ENCODE measurements at places on chromosomes 16 and 17.

GRCh38 chr17:47229535-47230443 lies 20.6 kb downstream of the MYL4 start:
- DNase-seq = peak; percentile 94

DNA sequence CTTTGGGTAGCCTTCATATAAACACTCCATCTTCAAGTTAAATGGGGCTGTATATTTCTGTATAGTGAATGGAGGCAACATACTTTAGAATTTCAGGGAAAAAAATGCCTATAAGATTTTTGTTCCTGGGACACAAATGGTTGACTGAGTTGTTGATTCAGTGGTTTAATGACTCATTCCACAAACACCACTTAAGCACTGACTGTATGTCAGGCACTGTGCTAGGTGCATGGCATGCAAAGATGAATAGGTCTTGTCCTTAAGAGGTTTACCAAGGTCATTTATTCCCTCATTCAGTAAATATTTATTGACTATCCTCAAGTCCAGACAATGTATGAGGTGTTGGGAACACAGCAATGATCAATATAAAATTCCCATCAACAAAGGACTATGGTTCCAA lies 417.1 kb downstream of the CA10 start:
- no peak for DNase-seq

GRCh38 chr16:14131774-14132695 lies 60.9 kb downstream of the MRTFB start:
- no peak for DNase-seq

DNA sequence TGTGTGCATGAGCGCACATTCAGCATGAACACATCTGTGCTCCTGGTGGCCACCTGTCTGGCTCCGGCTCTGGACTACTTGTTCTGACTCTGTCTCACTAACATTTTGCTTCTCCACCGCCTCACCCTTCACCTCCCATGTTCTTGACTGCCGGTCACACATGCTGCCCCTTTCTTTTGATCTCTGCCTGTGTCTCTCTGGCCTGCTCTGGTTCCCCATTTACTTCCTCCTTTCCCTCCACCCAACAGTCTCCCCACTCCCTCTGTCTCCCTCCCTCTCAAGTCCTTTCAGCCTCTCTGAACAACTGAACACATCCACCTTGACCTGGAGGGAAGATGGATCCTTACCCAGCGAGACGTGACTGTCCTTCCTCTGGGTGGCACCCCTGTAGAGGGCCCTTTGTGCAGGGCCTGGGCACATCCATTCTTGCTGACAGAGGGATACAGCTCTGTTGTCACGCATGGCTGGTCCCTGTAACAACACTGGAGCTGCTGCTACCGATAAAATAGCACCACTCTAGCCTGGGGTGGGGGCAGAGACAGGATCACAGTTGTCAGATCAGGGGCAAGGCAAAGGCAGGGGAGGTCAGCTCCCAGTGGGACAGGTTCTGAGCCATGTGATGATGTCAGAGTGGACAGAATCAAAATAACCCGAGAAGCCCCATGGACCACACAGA lies 11.0 kb downstream of the ZSCAN32 start:
- no peak for DNase-seq

DNA sequence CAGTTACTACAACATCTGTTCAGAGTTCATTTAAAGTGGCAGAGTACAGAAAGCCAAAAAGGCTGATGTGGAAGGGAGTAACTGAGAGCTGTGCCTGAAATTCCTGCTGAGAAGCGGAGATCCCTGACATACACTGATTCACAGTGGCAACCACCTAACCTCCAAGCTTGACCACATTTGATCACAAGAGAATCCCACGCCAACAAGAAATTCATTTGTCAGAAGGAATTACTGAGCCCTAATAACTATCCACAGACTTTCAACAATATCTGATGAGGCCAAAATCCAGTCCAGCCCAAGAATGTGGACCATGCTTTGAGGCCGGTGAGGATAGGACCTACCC lies 168.5 kb upstream of the RPH3AL start:
- DNase-seq = no peak

GRCh38 chr17:3531266-3532101 lies 26.1 kb downstream of the TRPV3 start:
- DNase-seq = no peak

GRCh38 chr17:44932787-44933097 lies 14.8 kb downstream of the KIF18B start:
- DNase-seq = no peak

GRCh38 chr17:8466456-8466855 lies 30.8 kb downstream of the NDEL1 start:
- DNase-seq = no peak

DNA sequence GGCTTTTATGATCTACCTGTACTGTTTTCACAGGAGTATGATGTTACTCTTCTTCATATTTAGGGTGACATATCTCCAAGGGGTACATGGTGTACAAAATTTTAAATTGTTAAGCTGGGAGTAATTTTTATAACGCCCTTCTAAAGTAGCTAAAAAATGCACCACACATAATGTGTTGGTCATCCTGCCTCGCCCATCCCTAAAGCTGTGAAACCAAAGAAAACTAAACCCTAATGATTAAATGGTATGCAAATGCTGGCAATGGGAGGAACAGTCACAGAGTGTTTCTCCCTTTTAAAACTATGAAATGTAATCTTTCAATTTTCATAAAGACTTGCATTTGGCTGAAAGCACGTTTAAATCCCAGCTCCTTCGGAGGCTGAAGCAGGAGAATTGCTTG lies 2.0 kb upstream of the KRT24 start:
- no peak for DNase-seq

DNA sequence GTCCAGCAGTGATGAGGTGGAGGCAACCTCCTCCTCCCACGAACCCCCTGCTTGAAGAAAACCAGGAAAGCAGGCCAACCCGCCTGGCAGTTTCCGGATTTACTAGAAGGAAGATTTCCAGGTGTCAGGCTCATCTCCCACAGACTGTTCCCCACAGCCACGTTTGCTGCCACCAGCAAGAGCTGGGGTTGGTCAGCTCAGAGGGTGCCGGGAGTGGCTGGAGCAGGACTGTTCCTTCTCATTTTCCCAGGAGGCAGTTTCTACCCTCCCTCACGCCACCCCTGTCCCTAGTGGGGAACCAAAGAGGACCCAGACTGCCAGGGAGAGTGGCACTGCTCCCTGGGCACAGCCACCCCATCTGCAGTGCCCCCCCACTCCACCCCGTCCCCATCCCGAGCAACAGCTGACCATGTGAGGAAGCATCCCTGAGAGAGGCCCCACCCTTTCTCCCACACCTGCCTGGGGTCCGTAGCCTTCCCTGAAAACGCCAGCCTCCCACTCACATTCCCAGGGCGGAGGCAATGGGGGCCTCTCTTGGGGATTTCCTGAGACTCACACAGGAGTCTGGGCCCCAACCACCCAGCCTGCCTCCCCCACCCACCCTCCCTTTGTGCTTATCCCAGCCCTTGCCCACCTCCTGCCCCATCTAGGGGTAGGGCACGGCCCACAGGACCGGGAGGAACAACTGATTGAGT lies 5.9 kb downstream of the KRT17 start:
- no peak for DNase-seq

DNA sequence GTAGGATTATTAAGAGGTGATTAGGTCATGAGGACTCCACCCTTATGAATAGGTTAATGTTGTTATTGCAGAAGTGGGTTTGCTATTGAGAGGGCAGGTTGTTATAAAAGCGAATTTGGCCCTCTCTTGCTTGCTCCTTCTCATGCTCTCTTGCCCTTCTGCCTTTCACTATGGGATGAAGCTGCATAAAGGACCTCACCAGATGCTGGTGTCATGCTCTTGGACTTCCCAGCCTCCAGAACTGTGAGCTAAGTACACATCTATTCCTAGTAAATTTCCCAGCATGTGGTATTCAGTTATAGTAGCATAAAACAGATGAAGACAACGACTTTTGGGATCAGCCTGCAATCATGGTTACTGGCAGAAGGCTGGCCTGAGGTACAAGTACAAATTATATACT lies 41.4 kb upstream of the FBXO47 start:
- DNase-seq = no peak

- no peak for DNase-seq
Observed at GRCh38 chr17:50603340-50603739, 31.3 kb upstream of the ABCC3 start.

DNA sequence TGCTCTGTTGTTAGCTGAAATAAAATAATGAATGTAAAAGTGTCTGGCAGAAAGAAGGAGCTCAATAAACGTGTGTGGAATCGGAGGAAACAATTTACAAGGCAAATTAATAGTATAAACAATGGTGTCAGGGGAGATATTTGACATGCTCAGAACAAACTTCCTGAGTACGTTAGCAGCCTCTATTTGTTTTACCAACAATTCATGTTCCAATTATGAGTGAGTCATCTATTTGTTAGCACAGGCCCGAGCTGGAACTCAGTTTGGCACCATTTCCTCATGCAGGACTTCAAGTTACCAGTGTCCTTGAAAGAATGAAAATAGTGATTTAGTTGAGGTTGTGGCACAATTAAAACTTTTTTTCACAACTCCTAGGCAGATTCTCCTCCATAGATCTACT lies 9.1 kb downstream of the ASIC2 start:
- DNase-seq = no peak

GRCh38 chr16:53950677-53951076 lies 246.7 kb downstream of the FTO start:
- DNase-seq = no peak

DNA sequence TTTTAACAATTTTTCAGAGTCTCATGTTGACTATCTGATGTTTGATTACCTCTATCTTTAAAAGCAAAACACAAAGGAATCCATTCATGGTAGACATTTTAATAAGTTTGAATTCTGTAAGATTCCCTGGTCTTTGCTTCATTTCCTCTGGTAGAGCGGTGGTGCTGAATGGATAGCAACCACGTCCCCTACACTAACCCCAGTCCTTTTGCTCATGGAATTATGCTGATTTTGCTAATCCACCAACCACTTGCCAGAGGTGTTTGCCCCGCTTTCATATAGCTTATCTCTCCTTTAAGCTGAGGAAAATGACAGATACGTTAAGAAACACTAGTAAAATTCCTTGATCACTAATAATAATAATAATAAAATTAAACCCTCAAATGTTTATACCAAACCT lies 9.5 kb downstream of the KCNJ16 start:
- no peak for DNase-seq

DNA sequence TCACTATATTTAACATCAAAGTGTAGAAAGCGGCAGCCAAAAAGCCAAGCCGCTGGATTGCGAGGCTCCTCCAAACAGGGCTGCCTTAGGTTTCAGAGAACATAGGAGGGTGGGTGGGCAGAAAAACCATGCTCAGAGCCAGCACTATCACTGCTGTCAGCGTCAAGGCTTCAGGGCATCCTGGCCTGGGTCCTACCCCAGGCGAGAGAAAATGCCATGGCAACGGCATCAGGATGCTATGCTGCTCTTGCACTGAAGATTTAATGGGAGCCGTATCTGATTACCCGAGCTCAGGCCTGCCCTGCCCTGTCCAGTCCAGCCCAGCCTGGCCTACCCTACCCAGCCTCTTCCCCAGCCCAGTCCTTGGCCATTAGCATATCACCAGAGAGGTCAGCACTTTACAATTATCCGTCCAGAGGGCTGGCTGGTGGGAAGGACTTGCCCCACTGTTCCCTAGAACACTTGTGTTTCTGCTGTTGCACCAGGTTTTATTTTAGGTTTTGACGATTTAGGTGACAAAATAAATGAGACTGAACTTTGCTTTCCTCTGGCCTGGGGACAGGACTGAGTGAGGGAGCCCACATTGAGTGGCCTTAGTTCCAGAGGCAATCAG lies 61.1 kb downstream of the TOM1L2 start:
- DNase-seq = peak; percentile 71

DNA sequence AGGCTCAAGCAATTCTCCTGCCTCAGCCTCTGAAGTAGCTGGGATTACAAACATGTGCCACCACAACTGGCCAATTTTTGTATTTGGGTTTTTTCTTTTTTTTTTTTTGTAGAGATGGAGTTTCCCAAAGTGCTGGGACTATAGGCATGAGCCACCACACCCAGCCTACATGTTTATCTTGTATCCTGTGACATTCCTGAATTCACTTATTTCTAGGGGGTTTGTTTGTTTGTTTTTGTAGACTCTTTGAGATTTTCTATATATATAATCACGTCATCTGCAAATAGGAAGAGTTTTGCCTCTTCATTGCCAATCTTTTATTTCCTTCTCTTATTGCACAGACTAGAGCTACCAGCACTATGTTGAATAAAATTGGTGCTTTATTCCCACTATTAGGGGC lies 29.1 kb downstream of the PRAC1 start:
- no peak for DNase-seq

DNA sequence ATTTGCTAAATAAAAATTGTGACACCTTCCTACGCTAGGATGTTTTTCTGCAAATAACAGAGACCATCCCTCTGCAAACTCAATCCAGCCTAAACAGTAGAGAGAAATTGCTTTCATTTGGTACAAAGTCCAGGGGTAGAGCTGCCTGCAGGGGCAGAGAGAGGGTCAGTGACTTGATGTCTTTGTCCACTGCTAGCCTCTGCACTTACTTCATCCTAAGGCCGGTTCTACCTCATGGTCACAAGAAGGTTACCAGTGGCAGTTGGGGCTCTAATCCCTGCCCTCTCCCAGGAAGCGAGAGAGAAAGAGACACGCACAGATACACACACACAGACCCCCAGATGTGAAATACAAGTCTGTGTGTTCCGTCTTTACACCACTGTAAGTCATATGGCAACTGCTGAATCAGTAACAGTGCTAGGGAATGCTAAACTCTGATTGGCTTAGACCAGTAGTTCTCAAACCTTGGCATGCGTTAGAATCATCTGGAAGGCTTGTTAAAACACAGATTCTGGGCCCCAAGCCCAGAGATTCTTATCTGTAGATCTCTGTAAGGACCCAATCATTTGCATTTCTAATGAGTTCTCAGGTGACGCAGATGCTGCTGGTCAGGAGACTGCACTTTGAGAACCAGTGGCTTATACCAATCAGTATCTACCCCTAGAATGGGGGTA lies 13.1 kb upstream of the LPCAT2 start:
- no peak for DNase-seq

- DNase-seq = no peak
Observed at GRCh38 chr17:20966870-20967269, 75.9 kb downstream of the USP22 start.

DNA sequence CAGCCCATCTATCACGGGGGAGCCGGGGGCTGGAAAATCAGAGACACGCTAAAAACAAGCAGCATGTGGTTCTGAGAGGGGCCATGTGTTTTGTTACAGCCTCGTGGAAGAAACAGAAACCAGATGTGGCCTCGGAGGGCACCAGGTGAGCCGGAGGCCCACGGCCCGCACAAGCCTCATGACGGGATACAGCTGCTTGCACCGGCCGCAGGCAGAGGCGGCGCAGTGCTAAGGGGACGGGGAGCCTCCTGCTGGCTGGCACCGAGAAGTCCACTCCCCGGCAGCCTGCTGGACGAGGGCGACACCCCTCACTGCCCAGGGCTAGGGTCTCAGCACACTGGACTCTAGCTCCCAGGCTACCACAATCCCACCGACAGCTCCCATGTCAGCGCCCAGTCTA lies 19.2 kb downstream of the NDUFAF8 start:
- DNase-seq = no peak
